Stimulated activated CD4-positive, alpha-beta T cell treated with anti-CD3 and anti-CD28 coated beads, Interleukin-1b, Interleukin-23, amount 100 ng/mL, for 1 hour (primary cell): ENCODE measurements at places on chromosomes 4 and X.

DNA sequence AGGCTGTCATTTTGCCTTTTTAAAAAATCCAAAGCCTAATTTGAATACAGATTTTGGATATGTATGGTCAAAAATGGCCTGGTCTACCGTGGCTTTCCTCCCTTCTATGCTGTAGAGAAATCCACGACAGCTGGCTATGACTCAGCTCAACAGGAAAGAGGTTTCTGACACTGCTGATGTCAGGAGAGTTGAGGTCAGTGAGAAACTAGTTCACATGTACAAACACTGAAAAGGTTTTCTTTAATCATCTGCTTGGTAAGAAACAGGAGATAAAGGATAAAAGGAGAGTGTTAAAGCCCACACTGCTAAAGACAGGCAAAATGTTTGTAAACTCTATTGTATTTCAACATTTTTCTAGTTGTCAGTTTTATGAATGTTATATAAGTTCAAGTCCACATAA, 113.9 kb downstream of the NYX start:
- DNase-seq, result no peak

- no peak for DNase-seq
Measured at GRCh38 chr4:63777601-63778000, 631.6 kb downstream of the TECRL start.

- no peak for DNase-seq
Measured at GRCh38 chr4:23889391-23889790, 456 bp downstream of the PPARGC1A start.

DNA sequence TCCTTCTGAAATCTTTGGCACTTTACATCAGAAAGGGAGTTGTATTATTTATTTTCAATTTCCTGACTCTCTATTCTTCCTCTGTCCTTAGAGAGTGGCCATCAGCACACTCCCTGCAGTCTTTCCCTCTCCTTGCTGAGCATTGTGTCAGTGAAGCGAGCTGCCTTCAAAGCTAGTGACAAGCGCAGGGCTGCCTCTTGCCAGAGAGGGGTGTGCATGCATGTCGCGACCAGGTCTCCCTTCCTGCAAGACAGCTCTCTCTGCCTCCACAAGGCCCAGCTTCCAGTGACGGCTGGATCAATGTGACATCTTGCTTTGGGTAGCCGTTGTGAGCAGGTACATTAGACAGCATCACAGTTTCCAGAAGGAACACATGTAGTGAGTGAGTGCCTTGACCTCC, 810.9 kb upstream of the TENM3 start:
- no peak for DNase-seq

DNA sequence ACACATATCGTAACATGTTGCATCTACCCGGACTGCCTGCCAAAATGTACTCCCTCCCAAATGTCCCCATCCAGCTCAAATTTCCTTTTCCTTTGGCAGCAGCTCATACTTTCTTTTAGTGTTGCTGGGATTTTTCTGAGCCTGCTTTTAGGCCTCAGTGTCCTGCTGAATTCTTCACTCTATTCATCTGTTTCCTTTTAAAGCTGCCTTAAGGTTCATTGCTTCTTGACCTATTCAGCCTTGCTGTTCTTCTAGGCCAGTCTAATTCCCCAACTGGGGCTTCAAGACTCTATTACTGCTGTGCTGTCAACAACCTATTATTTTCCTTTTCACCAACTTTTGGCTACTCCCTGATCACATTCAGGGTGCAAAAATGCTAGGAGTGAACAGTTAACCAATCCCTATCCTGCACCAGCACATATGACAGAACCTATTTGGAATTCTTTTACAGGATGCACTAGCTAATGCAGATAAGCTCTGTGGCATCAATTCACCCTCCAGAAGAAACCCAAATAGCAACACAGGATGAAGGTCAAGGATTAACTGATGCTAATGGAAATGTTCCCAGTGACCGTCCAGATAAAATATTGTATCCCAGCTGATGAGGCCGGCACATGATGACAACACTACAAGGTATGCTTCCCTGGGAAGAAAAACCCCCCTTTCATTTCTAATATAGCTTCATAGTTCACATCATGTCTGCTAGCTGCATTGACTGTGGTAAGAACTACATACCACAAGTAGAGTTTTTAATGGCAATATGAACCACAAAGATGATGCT, 114.7 kb upstream of the TTC29 start:
- no peak for DNase-seq

DNA sequence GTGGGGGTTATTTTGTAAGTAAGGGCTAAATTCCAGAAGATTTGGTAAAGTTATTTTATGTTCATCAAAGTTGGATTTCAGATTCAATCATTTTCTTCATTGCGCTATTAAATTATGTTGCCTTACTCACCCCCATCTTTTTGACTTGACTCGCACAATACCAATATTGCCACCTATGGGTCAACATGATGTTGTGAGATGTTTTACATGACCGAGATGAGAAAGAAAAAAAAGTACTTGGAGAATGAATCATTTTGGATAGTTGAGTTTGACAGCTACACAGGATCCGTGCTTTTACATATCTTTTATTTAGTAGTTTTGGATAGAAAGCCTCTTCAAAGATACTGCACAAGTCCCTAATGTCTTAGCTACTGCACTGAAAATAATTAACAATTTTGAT, 224.2 kb upstream of the EMCN start:
- DNase-seq, result no peak

DNA sequence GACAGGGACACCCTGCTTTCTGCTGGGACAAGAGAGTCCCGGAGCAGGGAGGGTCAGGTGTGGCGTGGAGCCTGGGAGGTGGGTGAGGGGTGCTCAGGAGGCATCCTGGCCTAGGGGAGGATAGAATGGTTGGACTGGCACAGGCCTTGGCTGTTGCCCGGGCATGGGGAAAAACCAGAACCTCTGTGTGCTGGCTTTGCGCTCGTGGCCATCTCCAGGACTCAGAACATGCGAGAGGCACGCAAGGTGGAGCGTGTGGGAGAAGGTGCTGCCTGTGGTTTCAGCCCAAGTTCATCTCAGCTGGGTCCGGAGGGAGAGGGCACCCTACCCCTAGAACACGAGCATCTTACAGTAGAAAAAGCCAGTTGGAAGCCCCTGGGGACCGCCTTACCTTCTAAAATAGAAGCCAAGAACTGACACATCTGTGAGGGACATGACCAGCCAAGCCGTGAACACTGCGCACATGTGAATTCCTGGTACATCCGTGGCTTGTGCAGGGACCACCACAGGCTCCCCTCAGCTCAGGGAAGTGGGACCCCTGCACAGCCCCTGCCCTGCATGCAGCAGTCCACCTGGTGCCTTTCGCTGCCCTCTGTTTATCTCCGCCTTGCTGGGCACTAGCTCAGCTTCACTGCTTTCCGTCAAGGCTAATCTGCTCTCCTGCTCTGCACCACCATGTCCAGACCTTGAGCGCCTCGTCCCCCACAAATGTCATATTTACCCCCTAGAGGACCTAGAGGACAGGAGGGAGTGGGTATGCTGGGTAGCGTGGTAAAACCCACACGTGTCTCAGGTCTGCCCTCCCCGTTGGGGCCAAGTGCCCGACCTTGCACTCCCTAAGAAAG, 13.5 kb downstream of the MSANTD1 start:
- DNase-seq, result no peak

GRCh38 chr4:101309925-101310324, 37.4 kb downstream of the PPP3CA start:
- no peak for DNase-seq

GRCh38 chrX:154596290-154596929, 11.5 kb downstream of the CTAG1A start:
- DNase-seq, result no peak

DNA sequence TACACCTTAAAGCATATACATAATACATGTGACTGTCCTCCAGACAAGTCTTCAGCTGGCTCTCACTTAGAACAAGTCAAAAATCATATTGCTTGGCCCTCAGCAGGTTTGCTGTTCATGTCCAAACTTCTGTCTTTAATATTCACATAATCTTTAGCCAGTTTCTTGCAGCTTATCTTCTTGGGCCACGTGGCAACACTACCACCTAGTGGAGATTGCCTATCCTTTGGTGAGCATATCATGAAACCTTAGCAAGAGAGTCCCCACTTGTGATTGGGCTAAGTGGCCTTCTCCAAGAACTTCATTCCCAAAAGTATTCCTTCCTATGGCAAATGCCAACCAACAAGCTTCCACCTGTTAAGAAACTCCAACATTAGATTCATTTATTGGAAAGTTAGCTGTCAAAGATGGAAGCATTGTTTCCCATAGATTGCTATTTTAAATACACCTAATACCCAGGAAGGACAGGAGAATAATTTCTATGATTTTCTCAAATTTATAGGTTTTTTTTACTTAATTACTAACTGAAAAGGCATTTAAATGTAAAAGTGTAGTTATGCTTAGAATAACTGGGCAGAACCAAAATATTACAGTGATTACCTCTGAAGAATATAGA, 231.9 kb upstream of the INTU start:
- DNase-seq, result no peak

- DNase-seq, result no peak
Measured at GRCh38 chr4:77599378-77599777, 6.2 kb upstream of the CXCL13 start.

DNA sequence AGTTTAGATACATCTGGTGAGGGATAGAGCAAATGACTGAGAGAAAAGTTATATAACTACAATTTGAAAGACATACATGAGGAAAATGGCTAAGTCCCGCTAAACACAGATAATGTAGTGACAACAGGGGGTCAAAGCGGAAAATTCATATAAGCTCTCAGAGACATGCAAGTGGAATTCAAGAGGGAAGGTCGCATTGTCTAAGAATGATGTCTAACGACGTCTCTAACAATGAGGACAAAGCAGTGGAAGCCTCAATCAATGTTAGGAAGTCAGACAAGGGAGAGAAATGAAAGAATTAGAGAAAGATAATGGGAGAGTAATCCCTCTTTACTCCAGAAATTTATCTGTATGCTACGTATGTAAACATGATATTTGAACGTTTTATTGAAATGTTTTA, 113.4 kb downstream of the ANTXR2 start:
- no peak for DNase-seq

DNA sequence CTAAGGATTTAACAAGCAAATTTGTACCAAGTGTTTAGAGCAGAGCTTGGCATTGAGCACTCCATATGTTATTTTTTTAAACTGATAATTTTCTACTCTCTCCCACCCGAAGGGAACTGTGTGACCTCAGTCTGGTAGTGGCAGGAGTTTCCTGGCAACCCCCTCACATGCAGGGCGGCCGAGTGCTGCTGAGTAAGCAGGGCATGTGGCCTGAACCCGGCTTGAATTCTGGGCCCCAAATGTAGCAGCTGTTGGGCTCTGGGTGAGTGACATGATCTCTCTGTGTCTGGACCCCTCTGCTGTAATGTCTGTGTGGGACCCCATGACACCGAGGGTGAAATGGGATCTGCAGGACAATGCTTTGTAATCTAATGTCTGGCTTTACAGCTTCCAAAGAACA, 13.6 kb upstream of the C4orf50 start:
- no peak for DNase-seq

- no peak for DNase-seq
Measured at GRCh38 chr4:153765894-153766293, 6.1 kb upstream of the RNF175 start.

DNA sequence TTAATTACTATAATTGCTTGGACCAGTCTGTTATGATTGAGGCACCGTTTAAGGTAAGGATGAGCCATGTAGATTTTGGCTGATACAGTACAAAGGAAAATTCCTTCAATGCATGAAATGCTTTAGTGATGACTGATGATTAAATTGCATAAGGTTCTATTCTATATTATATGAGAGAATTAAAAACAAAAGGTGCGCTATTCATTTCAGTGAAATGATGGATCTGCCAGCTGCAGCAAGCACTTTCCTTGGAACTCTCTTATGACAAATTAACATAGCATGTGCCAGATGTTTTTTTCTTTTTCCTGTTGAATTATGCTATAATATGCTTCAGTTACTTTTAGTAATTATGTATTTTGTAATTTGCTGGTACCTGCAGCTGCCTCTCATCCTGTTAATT, 98.5 kb downstream of the JADE1 start:
- no peak for DNase-seq

GRCh38 chrX:22629105-22629725, 356.5 kb downstream of the CBLL2 start:
- no peak for DNase-seq

GRCh38 chr4:126991965-126992364, 640.8 kb upstream of the INTU start:
- no peak for DNase-seq

- DNase-seq, result no peak
Measured at GRCh38 chr4:25815586-25815985, 47.2 kb downstream of the SEL1L3 start.

DNA sequence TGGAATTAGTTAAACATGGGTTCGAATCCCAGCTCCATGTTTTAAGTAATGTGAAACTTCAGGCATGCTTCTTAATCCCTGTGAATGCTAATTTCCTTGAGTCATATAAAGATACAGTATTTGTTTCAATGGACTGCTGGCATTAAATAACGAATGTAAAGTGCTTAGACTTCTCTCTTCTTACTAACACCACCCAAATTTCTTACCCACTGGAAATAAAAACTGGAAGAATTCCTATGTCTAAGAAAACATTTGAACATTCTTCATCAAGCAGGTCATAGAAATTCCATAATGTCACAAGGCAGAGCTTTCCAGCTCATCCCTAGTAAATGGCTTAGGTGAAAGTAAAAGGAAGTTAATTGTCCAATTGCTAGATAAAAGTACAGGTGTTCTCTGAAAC, 172.5 kb downstream of the ANK2 start:
- no peak for DNase-seq

DNA sequence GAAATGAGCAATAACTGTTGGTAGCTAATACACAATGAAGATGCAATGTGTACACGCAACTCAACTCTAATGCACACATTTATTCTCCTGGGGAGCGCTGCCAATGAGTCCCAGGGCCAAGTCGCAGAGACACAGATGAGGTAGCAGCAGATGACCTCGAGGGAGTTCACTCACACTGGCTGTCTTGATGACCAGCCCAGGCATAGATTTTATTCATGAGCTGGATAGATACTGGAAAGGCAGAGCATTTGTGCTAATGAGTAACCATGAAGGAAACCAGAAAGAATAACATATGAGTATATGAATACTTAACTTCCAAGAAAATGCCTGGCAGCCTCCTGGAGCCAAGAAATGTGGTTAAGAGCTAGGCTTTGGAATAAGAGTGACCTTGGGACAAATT, 42.3 kb downstream of the RASL11B start:
- no peak for DNase-seq

GRCh38 chrX:362351-362750, 24.4 kb downstream of the PPP2R3B start:
- no peak for DNase-seq

DNA sequence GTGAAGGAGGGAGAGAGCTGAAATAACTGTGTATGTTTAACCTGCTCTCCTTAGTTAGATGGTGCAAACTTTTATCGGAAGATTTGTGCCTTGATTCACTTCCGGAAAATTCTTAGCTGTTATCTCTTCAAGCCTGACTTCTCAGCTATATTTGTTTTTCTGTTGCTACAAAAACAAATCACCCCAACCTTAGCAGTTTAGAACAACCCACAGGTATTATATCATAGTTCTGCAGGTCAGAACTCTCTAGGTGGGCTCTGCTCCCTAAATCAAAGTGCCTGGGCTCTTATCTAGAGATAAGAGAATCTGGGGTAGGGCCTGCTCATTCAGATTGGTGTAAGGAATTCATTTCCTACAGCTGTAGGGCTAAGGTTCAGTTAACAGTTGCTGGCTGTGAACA, 15.1 kb upstream of the CEP135 start:
- DNase-seq, result no peak
